ENCODE measurements at places on chromosomes 16 and 17.

GRCh38 chr17:68634345-68634876 is 33.2 kb upstream of the FAM20A start:
- no peak for DNase-seq

- DNase-seq, result no peak
Measured at GRCh38 chr16:333406-334094, 19.0 kb downstream of the AXIN1 start.

DNA sequence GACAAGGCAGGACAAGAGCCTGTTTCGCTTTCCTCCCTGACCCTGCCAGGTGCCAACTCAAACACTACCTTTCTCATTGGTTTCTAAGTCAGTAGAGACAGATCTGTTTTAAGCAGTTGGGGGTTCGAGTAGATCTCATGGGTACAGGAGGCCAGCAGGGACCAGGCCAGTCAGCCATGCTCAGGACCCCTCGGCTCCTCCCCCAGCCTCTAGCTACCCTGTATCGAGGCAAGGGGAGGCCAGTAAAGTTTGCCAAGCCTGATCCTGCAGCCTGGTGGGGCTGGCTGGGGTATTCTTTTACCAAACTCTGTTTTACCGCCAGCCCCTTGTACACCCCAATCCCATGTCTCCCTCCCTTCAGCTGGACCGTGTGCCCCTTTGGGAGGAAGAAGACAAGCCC is 26.6 kb downstream of the OR1D5 start:
- DNase-seq, result no peak

DNA sequence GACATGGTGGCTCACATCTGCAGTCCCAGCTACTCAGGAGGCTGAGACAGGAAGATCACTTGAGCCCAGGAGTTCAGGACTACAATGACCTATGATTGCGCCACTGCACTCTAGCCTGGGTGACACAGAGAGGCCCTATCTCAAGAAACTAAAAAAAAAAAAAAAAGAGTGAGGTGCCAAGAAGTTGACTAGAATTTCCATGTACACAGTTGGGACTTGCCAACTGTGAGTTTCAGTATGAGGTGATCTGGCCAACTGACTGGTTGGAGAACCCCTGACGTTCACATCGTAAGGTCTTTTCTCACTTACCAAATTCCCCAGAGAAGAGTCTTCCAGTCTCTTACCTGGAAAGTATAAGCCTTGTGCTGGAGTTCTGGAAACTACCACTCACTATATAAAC is 3.1 kb upstream of the MED11 start:
- DNase-seq, result no peak

GRCh38 chr16:58510097-58510775 is 5.1 kb upstream of the SETD6 start:
- DNase-seq, result no peak

GRCh38 chr17:50699410-50699809 is 8.3 kb downstream of the ANKRD40 start:
- DNase-seq, result no peak

DNA sequence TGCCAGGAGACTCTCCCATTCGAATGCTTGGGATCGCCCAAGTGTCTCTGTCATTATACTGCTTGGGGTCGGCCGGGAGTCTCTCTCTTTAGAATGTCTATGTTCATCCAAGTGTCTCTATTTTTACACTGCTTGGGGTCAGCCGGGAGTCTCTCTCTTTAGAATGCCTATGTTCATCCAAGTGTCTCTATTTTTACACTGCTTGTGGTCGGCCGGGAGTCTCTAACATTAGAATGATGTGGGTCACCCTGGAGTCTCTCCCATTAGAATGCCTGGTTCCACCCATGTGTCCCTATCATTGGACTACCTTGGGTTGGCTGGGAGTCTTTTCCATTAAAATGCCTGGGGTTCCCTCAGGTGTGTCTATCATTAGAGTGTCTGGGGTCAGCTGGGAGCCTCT is 2230.4 kb downstream of the TP53TG3F start:
- no peak for DNase-seq

GRCh38 chr17:27293898-27294688 is at the start of gene WSB1:
TSS of gene WSB1 (plus strand) at chr17:27294114. CDS start at chr17:27294396, 282 bp downstream.
- peak; percentile 87 for DNase-seq

DNA sequence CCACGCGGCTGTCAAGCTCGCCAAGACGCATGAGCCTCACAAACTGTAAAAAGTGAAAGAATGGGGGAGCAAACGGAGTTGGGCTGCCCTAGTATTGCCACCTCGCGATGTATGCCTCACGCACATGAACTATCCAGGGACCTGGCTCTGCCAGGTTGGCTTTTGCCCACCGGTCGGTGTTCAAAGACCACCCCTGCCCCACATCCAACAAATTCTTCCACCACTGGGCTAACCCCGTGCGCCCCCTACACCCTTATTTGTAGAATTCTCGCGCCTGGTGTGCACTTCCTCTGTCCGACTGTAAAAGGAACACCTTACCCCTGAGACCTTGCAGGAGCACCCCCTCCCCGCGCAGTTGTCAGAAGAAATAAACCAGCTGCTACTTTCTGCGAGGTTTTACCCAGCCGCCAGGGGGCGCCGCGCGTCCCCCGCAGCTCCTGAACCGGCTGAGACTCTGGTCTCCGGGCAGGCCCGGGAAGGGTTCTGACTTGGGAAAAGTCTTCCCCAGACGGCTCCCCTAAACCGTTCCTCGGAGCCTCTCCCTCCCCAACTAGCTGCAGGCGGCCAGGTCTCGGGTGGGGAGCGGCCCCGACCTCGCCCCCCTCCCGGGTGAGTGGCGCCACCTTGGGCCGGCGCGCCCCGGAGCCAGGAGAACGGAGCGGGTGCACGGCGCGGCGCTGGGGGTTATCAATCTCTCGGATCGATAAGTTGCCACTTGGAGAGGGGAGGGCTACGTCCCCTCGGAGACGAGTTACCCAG is 1.7 kb upstream of the ZNF423 start:
- DNase-seq, result no peak

DNA sequence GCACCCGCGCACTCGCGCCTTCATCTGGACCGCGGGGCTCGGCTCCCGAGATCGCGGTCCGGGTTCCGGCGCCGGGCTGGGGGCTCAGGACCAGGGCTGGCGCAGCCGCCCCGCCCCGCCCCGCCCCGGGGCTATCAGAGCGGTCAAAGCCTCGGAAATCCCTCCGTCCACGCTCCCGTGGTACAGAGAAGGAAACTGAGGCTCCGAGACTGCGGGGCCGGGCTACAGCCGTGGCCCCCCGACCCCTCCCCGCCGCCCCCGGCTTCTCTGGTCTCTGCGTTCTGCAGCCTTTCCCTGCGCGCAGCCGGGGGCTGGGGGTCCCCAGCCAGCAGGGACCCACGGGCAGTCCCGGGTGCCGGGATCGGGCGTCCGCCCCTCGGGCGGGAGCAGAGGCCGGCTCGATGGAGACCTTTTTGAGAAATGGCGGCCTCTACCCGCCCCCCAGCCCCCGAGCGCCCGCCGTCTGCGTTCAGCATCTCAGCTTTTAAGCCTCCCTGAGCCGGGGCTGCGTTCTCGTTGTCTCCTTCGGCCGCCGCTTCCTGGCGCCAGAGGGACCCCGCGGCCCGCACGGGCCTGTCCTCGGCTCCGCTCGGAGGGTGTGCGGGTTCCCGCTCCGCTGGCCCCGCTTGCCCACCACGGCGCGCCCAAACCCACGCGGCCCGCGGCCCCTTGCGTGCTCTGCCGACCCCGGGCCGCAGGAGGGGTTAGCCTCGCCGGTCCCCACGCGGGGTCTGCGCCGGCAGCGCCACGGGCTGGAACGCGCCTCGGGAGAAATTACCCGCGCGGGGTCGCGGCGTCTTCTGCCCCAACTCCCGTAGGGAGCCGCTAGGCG is 1.5 kb upstream of the NPTX1 start:
- DNase-seq, result no peak

GRCh38 chr16:17984810-17985209 is 351.7 kb downstream of the NPIPA8 start:
- no peak for DNase-seq

- DNase-seq, result no peak
Measured at GRCh38 chr16:73672135-73672534, 624.2 kb upstream of the ZFHX3 start.

- DNase-seq, result no peak
Measured at GRCh38 chr16:51968749-51969148, 578.2 kb downstream of the TOX3 start.

GRCh38 chr16:52405441-52405840 is 141.5 kb downstream of the TOX3 start:
- DNase-seq, result no peak

DNA sequence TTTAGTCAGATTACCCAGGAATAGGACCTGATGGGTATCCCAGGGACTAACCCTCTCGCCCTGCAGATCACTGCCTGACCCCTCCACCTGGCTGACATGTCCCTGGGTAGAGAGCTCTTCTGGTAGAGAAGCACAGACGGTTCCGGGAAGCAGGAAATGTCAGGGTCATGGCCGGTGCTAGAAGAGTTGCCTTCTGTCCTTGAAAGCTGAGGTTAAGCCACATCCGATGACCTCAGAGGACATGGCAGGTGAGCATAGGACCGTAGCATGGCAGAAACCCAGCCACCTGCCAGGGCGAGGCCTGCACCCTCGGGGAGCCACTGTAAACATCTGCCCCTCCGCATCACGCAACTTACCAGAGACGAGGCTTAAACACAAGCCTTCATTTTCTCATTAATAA is 483.7 kb downstream of the SOX9 start:
- DNase-seq, result no peak

DNA sequence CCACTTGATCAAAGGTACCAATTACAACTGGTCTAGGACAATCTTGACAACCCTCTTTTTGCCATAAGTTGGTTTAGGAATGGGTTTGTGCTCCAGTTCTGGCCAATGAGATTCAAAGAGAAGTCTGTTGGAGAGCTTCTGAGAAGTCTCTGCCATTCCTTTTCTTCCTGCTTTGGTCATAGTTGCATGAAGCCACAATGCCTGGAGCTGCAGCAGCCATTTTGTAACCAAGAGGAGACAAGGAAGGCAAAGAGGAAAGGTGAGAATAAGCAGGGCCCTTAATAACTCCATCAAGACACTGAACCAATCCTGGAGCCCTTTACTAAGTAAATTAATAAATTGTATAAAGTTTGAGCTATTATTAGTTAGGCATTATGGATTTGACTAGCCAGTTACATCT is 3.4 kb upstream of the C17orf50 start:
- DNase-seq, result no peak

- no peak for DNase-seq
Measured at GRCh38 chr16:85041219-85042166, 13.9 kb downstream of the KIAA0513 start.

GRCh38 chr17:40554646-40555295 is 10.5 kb downstream of the CCR7 start:
- DNase-seq, result no peak

DNA sequence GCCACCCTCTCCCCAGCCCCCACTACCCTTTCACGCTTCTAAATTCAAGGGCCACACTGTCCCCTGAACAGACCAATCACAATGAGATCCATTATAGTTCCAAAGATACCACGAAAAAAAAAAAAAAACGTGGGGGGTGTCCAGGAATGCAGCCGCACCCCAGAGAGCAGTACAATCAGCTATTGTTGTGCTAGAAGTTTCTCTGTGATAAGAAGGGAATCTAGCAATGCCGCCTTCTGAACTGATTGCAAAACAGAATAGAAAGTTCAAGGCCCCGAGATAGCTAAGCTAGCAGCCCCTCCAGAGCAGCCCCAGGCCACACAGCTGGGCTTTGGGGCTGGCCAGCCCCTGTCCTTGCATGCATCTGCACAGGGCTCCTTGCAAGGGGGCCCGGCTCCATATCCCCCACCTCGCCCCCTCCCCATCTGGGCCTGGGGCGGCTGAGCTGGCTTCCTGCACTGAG is 86.9 kb upstream of the CBX4 start:
- no peak for DNase-seq

- no peak for DNase-seq
Measured at GRCh38 chr16:67865318-67865717, 7.5 kb upstream of the EDC4 start.

DNA sequence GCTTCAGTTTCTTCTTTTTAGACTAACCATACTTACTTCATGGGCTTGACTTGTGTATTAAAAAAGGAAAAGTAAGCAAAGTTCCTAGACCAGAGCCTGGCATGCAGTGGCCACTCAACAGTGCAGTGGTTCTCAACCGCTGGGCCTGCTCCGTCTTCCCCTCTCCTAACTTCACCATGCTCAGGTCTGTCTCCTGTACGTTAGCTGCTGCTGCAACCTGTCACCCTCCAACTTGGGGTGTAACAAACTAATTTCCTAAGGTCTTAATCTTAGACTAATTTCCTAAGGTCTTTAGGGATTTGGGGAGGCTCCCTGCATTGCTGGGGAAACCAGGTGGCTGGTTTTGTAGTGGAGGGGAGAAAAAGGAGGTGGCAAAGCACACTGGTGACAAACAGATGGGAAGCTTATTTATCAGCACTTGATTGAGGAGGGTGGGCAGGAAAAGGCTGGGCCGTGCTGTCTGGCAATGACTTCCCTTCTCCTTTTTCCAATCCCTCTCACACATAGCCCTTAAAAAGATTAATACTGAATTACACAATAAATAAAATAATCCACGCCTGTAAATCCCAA is 2.2 kb upstream of the ARL4D start:
- DNase-seq, result no peak

DNA sequence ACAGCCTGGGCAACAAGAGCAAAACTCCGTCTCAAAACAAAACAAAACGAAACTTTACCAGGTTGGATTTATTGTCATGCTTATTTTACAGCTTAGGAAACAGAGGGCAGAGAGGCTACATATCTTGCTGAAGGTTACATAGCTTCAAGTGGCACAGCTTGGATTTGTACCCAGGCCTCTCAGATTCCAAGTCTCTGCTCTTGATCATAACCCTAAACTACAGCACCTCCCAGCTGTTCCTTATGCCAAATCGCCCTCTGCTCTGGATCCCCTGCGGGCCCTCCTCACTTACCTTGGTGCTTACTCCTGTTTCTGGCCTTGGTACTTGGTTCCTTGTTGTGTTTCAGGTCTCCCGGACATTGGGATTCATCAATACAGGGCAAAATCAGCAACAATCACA is 11.7 kb upstream of the CUEDC1 start:
- DNase-seq, result no peak

GRCh38 chr16:74257061-74257460 is 39.6 kb upstream of the PSMD7 start:
- no peak for DNase-seq

GRCh38 chr17:77145612-77146245 is 5.0 kb downstream of the SEC14L1 start:
- DNase-seq, result no peak

DNA sequence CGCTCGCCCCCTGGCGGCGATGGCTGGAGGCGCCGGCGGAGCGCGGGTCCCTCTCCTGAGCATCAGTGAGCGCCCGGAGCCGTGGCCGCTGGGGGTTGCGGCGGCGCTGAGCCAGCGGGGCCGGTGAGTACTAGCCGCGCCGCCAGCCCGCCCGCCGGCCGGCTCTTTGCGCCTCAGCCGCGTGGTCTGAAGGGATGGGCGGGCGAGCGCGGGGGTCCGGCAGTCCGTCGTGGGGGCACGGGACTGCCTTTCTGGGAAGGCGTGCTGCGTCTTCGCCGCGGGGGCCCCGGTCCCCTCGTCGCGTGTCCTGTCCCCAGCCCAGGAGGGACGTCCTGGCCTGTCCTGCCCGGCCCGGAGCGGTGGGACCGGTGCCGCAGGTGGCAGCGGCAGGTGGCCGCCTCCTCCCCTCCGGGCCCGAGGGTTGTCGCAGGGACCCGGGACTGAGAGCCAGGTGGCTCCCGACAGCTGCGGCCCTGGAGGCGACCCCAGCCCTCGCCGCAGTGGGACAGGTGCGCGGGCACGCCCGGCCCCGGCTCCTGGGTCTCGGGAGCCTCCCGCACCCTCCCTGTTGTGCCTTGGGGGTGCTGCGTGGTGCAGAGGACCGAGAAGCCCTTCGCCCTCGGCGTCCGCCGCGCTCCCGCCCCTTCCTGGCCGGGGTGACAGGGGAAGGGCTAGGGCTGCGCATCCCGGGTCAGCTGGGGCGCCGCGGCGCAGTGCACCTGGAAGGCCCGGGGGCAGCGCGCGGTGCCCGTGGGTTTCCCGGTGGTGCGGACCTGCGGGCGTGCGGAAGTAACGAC is at the start of gene SPECC1:
SPECC1 (plus strand) TSS at position 58 of the 797 bp plus-strand sequence. CDS start 87,293 bp downstream, outside the sequence.
- peak; percentile 84 for DNase-seq
